ENCODE measurements at places on chromosomes 2 and 18. TPM values are rescaled to one million over a fixed set of nuclear protein-coding genes. Genes with fewer than 3 reads are reported as not detected.

GRCh38 chr2:216807857-216808272, 52.0 kb downstream of the TNP1 start:
- H3K4me3 ChIP-seq, result no peak overlapping the region
- no peak overlapping the region for H3K27ac ChIP-seq
- H3K36me3 ChIP-seq, result no peaks in the 10 kb centered on the region
- no peak for DNase-seq

DNA sequence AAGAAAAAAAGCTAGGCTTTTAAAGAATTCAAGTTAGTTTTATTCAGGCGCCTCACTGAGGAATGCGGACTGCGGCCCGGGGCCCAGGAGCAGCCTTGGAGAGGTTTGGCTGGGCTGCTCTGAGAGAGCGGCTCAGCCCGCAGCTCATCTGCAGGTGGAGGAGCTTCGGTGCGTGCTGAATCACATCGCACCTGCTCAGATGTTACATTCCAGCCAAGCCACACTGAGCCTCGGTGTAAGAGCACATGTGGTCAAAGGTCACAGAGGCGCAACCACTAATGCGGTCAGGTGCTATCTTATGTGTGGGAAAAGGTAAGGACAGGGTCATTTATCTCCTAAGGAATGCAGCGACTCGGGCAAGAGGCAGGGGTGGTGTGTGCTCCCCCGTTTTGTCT, 17.1 kb upstream of the CNDP1 start:
- no peak overlapping the region for H3K27ac ChIP-seq
- no peaks in the 10 kb centered on the region for H3K27me3 ChIP-seq
- DNase-seq, result no peak
- no peaks in the 10 kb centered on the region for H3K4me1 ChIP-seq

SANBR gene
- total RNA-seq, result 18.8 TPM

- no peak overlapping the region for H3K4me3 ChIP-seq
- no peak overlapping the region for H3K27ac ChIP-seq
- H3K27me3 ChIP-seq, result peaks cover 4% of the 10 kb centered on the region
- no peaks in the 10 kb centered on the region for H3K4me1 ChIP-seq
- DNase-seq, result no peak
Measured at GRCh38 chr2:45289997-45290709, 280.9 kb upstream of the SIX2 start.

- H3K36me3 ChIP-seq, result no peaks in the 10 kb centered on the region
- DNase-seq, result no peak
- H3K4me3 ChIP-seq, result no peak overlapping the region
- H3K27ac ChIP-seq, result no peak overlapping the region
- no peaks in the 10 kb centered on the region for H3K4me1 ChIP-seq
- no peaks in the 10 kb centered on the region for H3K27me3 ChIP-seq
Measured at GRCh38 chr18:42559069-42559690, 556.3 kb downstream of the RIT2 start.

- H3K4me3 ChIP-seq, result no peak overlapping the region
- H3K27me3 ChIP-seq, result no peaks in the 10 kb centered on the region
- no peak overlapping the region for H3K27ac ChIP-seq
- H3K36me3 ChIP-seq, result no peaks in the 10 kb centered on the region
Measured at GRCh38 chr18:51857989-51858388, 482.0 kb upstream of the DCC start.

GRCh38 chr2:14064346-14064745, 568.2 kb upstream of the LRATD1 start:
- H3K4me3 ChIP-seq, result no peak overlapping the region
- H3K27ac ChIP-seq, result no peak overlapping the region
- DNase-seq, result no peak
- H3K27me3 ChIP-seq, result no peaks in the 10 kb centered on the region
- no peaks in the 10 kb centered on the region for H3K4me1 ChIP-seq

Measured in Panc1 (cell line).